Osteocyte (in vitro differentiated cells): ENCODE measurements at places on chromosomes 2 and 18. TPM values are rescaled to one million over a fixed set of nuclear protein-coding genes. Genes with fewer than 3 reads are reported as not detected.
A peak's percentile ranks its signal among the peaks of the same experiment; 100 is the strongest.

DNA sequence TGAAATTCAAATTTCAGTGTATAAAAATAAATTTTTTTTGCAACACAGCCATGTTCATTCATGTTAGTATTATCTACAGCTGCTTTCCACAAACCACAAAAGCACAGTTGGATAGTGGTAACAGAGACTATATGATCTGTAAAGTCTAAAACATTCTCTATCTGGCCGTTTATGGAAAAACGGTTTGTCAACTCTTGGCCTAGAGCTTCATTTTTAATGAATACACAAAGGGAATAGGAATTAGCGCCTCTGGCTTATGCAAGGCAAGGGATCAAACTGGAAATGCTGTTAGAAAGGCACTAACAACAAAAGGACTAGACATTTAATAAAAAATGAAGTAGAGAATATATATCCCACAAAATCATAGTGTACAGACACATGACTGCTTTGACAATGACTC is 211.9 kb downstream of the EXOC6B start:
- no peak for DNase-seq

- no peak for DNase-seq
These were observed 85.6 kb downstream of the SMIM21 start for GRCh38 chr18:75341897-75342296.

DNA sequence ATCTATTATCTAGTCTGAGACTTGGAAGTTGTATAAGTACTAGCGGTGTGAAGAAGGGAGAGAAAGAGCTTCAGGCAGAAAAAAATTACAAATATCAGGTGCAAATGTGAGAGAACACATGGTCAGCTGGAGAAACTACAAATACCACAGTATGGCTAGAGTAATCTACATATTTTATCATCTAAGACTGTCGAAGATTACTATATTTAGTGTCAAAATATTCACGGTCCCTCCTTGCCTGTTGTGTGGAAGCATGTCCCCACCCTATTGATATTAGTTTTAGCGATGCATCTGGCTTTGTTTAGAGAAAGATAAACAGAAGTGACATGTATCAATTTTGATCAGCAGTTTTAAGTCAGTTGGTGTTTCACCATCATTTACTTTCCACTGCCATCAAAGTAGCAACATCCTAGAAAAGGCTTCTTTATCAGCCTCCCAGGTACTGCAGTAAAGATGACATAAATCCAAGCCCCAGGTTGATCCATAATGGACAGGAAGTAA is 90.5 kb upstream of the ITGA4 start:
- no peak for DNase-seq

DNA sequence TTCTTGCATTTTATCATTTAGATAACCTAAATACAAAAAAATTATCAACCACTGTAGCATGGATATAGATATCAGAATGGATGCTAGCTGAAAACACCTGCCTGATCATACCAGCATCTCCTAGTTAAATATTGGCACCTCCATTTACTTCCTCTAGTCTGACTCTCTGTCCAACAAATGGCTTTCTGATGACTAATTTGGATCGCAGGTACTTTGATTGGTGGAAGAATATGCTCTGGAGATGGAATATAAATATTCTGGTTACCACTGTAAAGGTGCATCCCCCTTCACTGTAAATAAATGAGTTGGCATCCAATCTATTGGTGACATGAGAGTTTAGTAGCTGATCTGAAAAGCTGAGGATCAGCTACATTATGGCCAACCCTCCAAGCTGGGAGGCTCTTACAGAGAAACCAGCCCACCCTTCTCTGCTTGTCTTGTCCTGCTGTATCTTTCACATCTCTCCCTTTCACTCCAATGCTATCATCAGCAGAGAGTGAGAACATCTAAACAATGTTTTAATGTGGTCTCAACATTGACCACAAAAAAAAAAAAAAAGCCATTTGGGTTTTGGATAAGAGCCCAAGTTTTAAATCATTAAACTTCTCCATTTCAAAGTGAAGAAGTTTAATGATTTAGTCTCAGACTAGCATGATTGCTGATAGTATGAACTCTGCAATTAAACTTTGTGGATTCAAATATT is 90.5 kb downstream of the PMAIP1 start:
- DNase-seq = no peak

GRCh38 chr2:141393214-141393545 is 737.6 kb downstream of the LRP1B start:
- DNase-seq = no peak

DNA sequence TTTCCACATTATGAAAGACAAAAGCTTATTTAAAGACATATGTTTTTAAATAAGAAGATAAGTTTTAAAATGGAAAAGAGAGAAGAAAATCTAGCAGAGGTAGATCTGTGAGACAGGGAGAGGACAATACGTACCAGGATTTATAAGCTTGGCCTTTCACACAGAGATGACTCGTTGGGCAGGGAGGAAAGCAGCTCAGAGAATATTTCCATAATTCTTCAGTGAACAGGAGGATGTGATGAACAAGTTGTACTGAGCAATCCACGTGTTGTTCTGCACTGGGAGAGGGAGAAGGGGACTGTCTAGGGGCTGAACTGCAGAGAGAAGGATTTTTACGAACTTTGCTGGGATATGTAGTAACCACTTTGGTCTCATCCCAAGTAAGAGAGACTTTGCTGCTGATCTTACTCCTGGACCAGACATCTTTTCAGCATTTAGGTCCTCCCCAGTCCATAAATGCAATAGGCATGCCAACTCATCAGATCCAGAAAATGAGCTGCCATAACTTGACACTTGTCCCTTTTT is 162.5 kb upstream of the SETBP1 start:
- DNase-seq = no peak

- DNase-seq = peak; percentile 81
These were observed at the start of gene EN1 for GRCh38 chr2:118846953-118847761. TSS of gene EN1 (minus strand) at chr2:118847648. CDS start at chr2:118847167, 481 bp downstream.

DNA sequence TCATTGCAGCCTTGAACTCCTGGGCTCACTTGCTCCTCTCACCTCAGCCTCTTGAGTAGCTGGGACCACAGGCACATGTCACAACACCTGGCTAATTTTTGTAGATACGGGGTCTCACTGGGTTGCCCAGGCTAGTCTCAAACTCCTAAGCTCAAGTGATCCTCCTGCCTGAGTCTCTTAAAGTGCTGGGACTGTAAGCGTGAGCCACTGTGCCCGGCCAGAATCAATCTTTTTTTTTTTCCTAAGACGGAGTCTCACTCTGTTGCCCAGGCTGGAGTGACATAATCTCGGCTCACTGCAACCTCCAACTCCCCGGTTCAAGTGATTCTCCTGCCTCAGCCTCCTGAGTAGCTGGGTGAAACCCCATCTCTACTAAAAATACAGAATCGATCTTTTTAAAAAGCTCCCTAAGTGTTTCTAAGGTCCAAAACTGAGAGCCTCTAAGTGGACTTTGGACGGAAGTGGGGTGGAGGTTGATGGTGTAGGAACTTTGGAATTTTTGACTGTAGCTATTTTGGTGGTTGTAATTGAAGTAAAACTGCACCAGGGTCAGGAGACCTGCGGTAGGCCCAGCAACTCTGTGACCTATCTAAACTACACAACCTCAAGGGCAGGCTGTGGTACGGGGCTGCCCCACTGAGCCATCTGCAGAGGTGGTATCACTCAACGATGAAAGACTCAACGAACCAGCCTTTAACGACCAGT is 82.9 kb downstream of the POLR1A start:
- no peak for DNase-seq

DNA sequence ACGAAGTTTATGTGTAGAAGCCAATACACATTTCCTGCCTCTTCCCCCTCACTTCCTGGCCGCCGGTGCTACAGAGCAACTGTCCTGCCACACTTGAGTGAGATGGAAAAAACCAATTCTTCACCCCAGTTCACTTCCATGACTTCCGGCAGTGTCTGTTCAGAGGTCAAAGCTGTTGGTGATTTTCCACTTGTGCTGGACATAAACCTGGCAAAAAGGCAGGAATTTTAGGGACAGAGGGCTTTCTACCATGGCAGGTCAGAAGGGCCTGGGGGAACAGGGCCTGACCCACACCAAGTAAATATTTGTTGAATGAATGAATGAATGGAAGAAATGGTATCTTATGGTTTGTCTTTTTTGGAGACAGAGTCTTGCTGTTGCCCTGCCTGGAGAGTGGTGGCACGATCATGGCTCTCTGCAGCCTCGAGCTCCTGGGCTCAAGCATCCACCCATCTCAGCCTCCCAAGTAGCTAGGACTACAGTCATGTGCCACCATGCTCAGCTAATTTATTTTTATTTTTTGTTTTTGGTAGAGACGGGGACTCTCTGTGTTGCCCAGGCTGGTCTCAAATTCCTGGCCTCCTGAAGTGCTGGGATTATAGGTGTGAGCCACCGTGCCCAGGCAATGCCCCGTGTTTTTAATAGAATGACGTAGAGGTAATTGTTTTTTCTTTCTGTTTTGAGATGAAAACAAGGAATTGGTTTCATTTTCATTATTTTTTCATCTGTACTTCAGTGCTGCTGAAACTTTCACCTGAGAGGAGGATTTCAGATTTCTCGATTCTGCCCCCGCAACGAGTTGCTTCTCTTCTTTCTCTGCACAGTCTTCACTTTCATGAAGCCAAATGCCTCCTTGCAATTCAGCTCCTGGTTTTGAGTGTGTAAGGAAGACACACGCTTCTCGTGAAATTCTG is 48.0 kb upstream of the LPIN2 start:
- no peak for DNase-seq

DNA sequence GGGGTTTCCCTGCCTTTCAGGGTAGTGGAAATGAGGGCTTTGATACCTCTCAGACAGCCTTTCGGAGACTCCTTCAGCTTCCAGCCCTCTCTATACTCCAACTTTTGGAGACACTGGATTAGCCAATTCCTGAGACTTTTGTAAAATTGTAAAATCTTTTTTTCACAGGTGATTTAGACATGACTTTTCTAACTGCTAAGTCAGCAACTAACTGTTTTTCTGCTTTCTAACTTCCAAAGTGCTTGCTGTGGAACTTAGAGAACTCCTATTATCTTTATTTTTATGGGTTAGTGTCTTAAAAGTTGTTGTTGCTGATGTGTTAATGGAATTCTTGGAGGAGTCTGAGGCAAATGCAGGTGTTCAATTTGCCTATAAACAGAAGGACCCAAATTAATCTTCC is 616.7 kb upstream of the ID2 start:
- DNase-seq = no peak

GRCh38 chr2:195313962-195314361 is 343.1 kb upstream of the SLC39A10 start:
- DNase-seq = no peak

GRCh38 chr2:105186967-105187498 is 54.5 kb upstream of the GPR45 start:
- DNase-seq = no peak

DNA sequence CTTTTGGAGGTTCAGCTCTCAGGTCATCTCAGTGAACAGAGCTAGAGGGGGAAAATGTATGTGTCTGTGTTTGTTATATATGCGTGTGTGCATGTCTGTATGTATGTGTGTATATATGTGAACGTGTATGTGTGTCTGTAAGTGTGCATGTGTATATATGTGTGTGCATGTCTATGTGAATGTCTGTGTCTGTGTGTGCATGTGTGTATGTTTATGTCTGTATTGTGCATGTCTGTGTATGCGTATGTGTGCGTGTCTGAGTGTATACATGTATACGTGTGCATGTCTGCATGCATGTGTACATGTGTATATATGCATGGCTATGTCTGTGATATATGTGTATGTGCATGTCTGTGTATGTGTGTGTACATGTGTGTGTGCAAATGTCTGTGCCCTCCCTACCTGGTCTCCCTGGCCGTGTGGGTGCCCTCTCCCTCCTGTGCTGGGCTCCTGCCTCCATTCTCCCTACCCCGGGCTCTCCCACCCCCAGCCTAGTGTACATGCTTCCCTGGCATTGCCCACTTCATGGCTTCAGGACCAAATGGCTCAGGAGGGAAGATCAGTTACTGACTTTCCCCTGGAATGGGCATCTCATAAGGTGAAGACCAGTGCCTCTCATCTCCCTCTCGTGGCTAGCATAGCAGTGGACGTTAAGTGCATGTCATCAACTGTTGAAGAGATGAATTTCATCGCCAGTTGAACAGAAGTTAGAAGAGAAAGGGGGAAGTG is 49.9 kb downstream of the TRAF3IP1 start:
- no peak for DNase-seq

GRCh38 chr2:127355407-127356008 is 32.3 kb downstream of the MAP3K2 start:
- no peak for DNase-seq

DNA sequence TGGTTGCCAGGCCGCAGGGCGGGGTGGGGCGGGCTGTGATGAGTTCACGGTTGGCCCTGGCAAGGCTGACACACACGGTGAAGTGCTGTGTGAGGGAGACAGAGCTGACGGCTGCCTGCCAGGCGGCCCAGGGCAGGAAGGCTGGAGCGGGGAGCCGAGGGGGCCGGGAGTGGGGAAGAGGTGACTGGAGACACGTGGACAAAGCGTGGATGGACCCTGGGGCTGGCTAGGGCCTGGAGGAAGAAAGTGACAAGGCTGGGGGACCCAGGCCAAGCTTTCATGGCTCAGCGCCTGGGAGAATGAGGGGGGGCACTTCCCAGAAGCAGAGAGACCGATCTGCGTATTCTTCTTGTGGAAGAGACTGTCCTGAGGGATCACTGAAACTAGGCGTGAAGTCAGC is 123.2 kb downstream of the DYSF start:
- no peak for DNase-seq

DNA sequence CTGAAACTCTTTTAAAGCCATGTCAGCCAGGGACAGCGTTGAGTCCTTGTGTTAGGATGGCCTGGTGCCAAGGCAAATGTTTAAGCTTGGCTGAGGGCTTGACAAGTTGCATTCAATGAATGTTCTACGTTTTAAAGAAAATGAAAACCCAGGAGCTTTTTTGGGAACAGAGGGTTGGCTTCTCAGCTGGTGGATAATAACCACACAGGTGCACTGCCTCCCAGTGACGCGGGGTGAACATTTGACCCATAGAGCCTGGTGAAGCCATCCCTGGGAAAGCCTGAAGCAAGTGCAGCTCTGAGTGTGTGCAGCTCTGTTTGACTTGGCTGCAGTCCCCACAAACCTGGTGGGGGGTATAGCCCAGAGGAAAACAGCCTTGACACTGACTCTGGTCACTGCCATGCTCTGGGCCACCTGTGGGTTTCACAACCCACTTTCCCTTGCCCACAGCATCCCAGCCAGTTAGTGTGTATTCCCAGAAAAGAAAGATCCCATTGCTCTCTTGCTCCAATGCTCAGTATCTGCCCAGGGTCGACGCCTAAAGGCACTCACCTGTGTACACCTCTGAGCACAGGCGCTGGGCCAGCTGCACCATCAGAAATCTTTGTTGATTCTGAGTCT is 874.9 kb downstream of the RNF144A start:
- DNase-seq = no peak

DNA sequence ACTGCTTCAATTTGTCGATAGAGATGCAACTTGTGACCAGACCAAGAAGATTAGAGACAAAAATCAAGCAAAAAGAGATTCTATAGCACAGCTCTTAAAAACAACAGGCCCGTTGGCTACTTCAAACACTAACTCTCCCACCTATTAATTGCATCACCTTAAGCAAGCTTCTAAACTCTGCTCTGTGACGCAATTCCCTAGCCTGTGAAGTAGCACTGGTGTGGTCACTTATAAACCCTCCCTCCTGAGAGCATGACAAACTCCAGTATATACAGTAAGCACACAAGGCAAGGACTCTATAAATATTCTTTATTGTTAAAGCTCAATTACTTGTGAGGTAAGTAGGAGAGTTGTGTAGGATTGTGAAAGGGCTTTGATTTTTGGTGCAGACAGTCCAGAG is 72.3 kb downstream of the CMPK2 start:
- no peak for DNase-seq

GPR17 gene
- total RNA-seq = not detected in 2 replicates

PLEK gene
- 0.19 TPM in 1 of 2 replicates, not detected in the other for total RNA-seq

ANKRD29 gene
- not detected in 2 replicates for total RNA-seq

LYPD1 gene
- 0.18 and 0.19 TPM in 2 replicates for total RNA-seq

REG3G gene
- not detected in 2 replicates for total RNA-seq

BOLL gene
- total RNA-seq = not detected in 2 replicates

SP100 gene
- 120 and 122 TPM in 2 replicates for total RNA-seq

ZNF516 gene
- 36.3 and 39.3 TPM in 2 replicates for total RNA-seq

SERPINB11 gene
- not detected in 2 replicates for total RNA-seq

MBP gene
- 13.8 and 18.6 TPM in 2 replicates for total RNA-seq
